ENCODE measurements at places on chromosomes 2 and 18. TPM values are rescaled to one million over a fixed set of nuclear protein-coding genes. Genes with fewer than 3 reads are reported as not detected.
A peak's percentile ranks its signal among the peaks of the same experiment; 100 is the strongest.

Gene HOXD3
- total RNA-seq = not detected

Gene SGPP2
- 0.55 TPM for total RNA-seq

Gene UGT1A7
- not detected for total RNA-seq

Gene GPBAR1
- 1.0 TPM for total RNA-seq

Gene TMEM163
- not detected for total RNA-seq

Gene ATIC
- 143 TPM for total RNA-seq

DNA sequence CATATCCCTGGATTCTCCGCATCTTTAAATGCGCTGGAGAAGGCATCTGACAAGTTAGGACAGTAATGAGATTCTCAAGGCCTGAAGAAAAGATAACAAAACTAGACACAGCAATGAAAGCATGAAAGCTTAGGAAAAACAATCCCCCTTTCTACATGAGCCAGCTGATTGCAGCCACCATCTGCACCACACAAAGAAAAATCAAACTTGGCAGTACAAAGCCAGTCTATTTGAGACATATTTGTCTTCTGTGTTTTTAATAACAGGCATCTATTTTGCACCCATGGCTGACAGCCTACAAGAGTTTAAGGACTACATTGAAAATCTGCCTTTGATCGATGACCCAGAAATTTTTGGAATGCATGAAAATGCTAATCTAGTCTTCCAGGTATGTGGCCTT, 83.6 kb downstream of the TRABD2A start:
- DNase-seq = no peak

GRCh38 chr2:151766437-151767153, 32.3 kb upstream of the NEB start:
- DNase-seq = no peak

DNA sequence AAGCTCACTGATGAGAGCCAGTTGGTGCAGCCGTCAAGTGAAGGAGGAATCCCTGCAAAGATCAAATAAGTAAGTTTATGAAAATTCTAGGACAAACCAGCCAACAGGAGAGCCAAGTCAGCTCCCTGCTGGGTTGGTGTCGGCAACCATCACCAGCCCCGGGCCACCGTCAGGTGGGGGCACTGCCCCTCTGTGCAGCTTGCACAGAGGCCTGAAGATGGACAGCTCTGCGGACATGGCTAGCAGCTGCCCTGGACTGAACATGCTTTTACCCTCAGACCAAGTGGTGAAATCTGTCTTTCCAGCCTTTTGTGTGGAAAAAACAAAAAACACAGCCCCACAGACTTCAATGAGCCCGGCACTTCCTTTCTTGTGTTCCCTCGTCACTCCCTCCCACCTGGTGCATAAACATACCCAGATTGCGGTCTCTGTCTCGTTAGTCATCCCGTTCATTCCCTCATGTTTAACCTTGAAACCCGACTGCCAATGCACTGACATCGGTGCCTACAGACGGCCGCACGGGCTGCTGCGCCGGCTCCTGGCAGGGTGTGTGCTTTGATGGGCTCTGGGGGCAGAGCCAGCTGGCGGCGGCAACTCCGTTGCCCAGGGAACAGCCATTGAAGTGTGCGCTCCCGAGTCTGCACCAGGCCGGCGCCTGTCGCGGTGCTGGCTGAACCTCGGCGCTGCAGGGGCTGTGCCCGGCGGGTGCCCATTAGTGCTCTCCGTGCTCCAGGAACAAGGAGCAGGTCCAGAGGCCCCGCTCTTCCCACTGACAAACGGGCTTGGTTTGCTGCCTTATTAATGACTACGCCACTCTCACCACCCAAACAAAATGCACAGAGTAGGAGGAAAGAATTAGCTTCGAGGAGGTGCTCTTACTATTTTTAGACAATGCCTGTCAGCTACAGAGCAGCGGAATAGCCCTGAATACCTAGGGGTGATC, 95.3 kb downstream of the EIPR1 start:
- no peak for DNase-seq

DNA sequence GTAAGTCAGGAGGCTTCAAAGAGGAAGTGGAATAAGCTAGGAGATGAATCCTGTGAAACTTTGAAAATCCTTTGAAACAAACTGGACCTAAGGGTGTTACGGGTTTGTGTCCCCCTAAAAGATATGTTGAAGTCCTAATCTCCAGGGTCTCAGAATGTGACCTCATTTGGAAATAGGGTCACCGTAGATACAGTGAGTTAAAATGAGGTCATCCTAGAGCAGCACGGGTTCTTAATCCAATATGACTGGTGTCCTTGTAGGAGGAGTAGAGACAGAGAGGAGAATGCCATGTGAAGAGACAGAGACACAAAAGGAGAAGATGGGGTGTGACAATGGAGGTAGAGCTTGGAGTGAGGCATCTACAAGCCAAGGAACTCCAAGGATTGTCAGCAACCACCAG, 26.9 kb upstream of the NEB start:
- DNase-seq = no peak

DNA sequence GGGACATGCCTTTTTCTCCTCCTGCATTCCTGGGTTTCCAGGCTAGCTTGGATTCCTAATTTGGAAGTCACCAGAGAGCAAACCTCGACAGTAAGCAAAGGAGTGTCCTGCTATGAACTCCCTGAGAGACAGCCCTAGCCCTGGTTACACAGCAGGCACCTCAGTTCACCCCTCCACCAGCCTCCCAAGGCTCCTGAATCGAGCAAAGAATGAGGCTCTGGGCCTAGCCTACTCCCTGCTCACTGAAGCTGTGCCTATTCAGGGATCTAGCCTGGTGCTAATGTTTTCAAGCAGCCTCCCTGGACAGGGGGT, 66.7 kb upstream of the RMDN2 start:
- no peak for DNase-seq

GRCh38 chr2:112814278-112814677, 22.3 kb downstream of the IL1B start:
- no peak for DNase-seq

- no peak for DNase-seq
These were observed 130.9 kb downstream of the TPGS2 start for GRCh38 chr18:36697905-36698304.

DNA sequence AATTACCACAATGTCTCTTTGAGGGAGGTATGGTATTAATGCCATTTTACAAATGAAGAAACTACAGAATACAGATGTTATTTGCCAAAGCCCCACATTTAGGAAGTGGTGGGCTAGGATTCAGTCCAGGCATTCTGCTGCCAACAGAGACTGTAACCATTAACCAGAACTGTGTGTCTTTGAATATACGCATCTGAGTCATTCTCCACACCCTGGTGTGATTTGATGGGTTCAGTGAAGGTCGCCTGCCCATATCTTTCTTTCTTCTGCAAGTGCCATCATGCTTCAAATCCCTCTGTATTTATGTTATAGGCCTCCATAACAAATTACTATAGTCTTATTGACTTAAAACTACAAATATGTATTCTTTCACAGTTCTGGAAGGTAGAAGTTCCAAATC, 479.0 kb upstream of the DCC start:
- DNase-seq = no peak

DNA sequence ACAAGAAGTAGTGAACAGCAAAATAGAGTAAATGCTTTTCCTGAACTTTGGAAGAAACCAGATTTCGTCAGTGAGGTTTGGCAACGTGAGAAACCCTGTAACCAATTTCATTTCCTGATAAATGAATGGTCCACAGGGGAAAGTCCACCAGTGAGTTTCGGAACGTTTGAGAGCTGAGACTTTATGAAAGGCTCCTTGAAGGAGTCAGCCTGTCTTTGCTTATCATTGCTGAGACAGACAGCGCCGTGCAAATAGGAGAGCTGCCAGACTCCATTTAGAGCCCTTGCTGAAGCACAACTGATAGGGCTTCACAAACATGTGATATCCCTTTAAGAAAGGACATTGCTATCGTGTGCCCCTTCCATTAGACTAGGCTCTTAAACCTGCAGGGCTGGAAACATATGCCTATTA, 121.8 kb upstream of the SMAD7 start:
- no peak for DNase-seq

- DNase-seq = no peak
These were observed 38.9 kb downstream of the PIEZO2 start for GRCh38 chr18:11110509-11110908.

DNA sequence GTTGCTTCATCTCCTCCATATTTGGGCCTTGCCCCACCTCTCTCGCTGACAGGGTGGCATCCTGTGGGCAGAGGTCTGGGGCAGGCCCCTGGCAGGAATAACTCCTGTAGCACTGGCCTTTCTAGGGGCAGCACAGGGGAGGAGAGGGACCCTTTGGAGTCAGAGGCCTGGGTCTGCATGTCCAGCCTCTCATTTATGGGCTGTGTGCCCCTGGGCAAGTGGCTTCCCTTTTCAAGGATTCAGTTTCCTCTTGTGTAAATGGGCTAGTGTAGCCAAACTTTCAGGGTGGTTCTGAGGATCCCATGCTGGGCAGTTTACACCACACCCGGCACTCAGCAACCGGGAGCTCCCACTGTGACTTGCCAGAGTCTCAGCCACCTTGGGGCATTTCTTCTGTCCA, 23.4 kb downstream of the ADRA2B start:
- DNase-seq = peak; percentile 3

- DNase-seq = peak; percentile 27
These were observed 89.9 kb upstream of the CDCA7 start for GRCh38 chr2:173264603-173265366.

DNA sequence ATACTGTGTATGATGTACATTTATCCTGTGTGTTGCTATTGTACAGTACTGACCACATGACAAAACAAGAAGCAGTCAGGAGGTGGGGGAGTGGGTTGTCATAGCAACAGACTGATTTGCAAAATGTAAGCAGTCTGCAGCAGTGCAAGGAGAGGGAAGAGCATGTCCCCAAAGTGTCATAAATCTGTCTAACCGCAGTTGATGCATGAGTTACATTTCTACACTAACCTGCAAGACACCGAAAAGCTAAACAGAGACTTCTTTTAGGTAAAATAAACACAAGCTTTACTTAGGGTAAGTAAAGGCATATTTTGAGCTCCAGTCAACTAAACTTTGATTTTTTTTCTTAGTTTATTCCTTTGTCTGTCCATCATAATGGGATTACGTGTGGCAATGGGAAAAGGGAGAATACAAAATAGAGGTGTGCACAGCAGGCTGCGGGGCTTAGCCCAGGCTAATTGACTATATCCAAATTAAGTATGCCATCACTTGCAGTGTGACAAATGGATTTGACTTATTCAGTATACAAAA, 134.5 kb downstream of the MEIS1 start:
- DNase-seq = no peak

GRCh38 chr18:63477968-63478367, 1.2 kb downstream of the SERPINB5 start:
- DNase-seq = no peak

- no peak for DNase-seq
These were observed 12.5 kb downstream of the MAP4K4 start for GRCh38 chr2:101710036-101710435.

Data from activated CD4-positive, alpha-beta T cell treated with anti-CD3 and anti-CD28 coated beads, Interleukin-2, amount 10 ng/mL, durations not matched to agents 7 days and 5 days (primary cell).